ENCODE measurements at places on chromosomes 7 and 10. TPM values are rescaled to one million over a fixed set of nuclear protein-coding genes. Genes with fewer than 3 reads are reported as not detected.

The SPDYE3 gene
- total RNA-seq = not detected

The PFKFB3 gene
- 441 TPM for total RNA-seq

The KIF11 gene
- total RNA-seq = 0.29 TPM

The SPDYE2B gene
- not detected for total RNA-seq

The CHST15 gene
- total RNA-seq = 53.1 TPM

The ZNF365 gene
- not detected for total RNA-seq

The MPP7 gene
- total RNA-seq = 5.7 TPM

The TACR2 gene
- total RNA-seq = 0.61 TPM

The CABCOCO1 gene
- 0.35 TPM for total RNA-seq

The SEC61A2 gene
- total RNA-seq = 3.2 TPM

The HMX3 gene
- not detected for total RNA-seq

The CRYGN gene
- total RNA-seq = 1.5 TPM

The BCAP29 gene
- 80.6 TPM for total RNA-seq

The PITX3 gene
- total RNA-seq = not detected

The MEOX2 gene
- total RNA-seq = 22.1 TPM

The ZNF680 gene
- 10.3 TPM for total RNA-seq

The SYT15 gene
- total RNA-seq = 6.3 TPM

The ZNF503 gene
- 16.8 TPM for total RNA-seq

DNA sequence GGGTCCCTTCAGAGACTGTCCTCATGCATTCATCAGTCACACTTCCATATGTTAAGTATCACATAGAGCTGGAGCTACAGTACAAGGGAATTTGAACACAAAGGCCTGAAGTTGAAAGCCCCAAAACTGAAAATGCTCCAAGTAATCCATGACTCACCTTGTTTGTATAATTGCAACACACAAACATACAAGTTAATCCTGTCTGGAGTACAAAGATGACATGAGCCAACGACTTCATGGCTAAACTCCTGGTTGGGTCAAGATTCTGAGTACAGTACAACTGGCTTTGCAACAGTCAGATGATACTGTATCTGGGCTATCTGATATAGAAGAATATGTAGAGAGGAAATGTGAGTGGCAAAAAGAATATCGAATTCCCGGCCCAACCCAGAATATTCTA lies 73.1 kb upstream of the AASS start:
- DNase-seq = no peak

GRCh38 chr7:135147899-135148721 lies at the start of gene TMEM140:
Gene TMEM140, plus strand, starts transcription at chr7:135148072. Its CDS starts 16,370 bp downstream, at chr7:135164442.
- no peak for DNase-seq

GRCh38 chr10:132593389-132593788 lies 55.8 kb downstream of the INPP5A start:
- DNase-seq = no peak

DNA sequence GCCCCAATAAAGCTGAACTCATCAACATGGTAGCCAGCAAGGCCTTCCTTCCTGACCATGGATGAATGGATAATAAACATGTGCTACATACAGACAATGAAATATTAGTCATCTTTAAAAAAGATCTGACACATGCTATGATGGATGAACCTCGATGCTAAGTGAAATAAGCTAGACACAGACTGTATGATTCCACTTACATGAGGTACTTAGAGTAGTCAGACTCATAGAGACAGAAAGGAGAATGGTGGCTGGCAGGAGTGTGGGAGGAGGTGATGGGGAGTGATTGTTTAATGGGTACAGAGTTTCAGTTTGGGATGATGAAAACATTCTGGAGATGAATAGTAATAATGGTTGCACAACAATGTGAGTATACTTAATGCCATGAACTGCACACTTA lies 114.1 kb upstream of the SORCS3 start:
- peak; percentile 14 for DNase-seq

- no peak for DNase-seq
These were observed 421.5 kb upstream of the LRGUK start for GRCh38 chr7:133705596-133705995.

GRCh38 chr10:124155781-124156435 lies 62.5 kb upstream of the CHST15 start:
- peak; percentile 78 for DNase-seq

DNA sequence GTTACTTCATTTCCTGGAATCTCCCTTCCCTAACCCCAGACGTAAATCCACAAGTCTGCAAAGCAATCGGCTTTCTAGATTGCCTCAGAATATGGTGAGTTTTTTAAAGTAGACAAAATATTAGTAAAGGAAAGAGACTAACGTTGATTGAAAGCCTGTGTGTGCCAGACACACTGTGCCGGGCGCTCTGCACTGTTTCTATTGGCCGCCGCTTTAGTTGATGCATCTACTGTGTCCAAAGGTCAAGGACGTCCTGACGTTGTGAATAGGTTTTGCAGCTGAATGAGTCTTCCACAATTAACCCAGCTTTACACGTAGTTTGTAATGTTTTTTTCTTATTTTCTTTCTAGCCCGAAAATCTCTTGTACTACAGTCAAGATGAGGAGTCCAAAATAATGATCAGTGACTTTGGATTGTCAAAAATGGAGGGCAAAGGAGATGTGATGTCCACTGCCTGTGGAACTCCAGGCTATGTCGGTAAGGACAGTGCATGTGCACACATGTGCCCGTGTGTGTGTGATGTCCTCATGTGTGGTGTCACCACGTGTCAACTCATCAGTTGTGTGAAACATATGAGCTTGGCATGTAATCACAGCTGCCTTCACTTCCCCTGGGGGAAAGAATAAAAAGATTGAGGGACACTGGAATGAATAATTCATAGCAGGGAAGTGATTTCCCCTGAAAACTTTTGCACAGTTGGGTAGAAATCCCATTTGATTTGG lies 232.0 kb downstream of the CCDC3 start:
- no peak for DNase-seq

GRCh38 chr10:78713659-78714058 lies 355.1 kb upstream of the ZMIZ1 start:
- DNase-seq = peak; percentile 47

GRCh38 chr10:101683276-101683675 lies 11.7 kb downstream of the FBXW4 start:
- no peak for DNase-seq

GRCh38 chr7:29564496-29565223 lies 1.0 kb downstream of the PRR15 start:
- peak; percentile 93 for DNase-seq

GRCh38 chr7:78301407-78301806 lies 502.8 kb downstream of the PHTF2 start:
- DNase-seq = no peak

GRCh38 chr7:54189330-54189729 lies 352.8 kb upstream of the VSTM2A start:
- DNase-seq = no peak

DNA sequence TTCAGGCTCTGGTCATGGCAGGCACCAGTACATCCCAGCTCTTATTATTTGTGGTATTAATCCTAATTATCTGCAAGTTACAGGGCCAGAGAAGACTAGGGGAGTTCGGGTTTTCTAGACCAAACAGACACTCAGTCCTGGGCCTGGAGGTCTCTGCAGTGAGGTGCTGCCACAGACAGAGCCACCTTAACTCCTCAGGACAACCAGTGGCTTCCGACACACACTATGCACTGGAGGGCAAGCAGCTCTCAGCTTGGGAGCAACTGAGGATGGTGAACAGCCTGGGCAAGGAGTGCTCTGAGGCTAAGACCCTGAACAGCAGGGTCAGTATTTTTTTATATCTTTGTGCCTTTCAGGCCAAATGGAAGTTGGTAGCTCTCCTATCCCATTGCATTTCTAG lies 19.0 kb downstream of the ACTA2 start:
- DNase-seq = no peak

DNA sequence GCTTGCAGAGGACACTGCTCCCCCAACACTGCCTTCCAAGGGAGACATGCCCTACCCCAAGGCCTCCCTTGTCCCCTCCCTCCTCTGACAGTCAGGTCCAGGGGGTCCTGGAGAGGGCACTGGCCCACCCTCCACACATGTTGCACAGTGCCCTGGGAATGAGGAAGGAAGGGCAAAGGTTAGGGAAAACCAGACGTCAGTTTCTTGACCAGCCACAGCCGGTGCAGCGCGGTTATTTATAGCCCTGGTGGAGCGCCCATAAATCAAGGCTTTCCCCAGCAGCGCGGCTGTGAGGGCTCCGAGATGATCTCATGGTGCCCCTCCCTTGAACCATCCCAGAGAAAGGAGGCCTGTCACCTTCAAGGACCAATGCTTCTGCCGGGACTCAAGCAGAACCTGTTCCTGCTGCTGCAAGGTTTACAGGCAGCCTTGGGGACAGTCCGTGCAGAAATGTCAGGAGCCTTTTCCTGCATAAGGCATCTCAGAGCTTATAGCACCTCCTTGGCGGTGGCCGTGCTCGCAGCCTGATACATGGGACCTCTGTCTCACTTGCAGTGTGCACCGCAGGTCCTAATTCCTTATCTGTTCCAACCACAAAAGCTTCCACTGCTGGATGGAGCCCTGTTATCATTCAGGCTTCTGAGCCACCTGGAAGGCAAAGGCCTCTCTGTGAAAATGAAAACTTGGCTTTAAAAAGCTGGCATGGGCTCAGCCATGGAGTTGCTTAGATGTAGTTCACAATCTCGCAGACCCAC lies 127.3 kb downstream of the LHPP start:
- DNase-seq = no peak

- no peak for DNase-seq
These were observed 44.8 kb upstream of the CUX1 start for GRCh38 chr7:101772508-101773211.

DNA sequence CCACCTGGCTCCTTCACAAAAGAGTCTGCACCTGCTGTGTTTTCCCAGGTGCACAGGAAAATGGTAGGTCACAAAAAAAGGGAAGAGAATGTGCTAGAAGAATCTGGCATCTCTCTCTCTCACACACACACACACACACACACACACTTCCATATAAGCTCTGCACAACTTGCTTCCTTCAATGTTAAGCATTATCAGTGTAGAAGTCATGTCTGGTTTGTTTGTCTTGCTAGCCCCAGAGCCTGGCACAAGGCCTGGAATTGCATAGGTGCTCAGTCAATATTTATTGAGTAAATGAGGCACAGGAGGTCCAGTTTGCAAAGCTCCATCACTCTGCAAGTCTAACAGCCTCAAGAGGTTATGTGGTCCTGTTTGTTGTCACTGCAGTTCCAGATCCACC lies 867.3 kb upstream of the AUTS2 start:
- no peak for DNase-seq

- no peak for DNase-seq
These were observed 17.9 kb downstream of the NHLRC2 start for GRCh38 chr10:113872139-113873030.

DNA sequence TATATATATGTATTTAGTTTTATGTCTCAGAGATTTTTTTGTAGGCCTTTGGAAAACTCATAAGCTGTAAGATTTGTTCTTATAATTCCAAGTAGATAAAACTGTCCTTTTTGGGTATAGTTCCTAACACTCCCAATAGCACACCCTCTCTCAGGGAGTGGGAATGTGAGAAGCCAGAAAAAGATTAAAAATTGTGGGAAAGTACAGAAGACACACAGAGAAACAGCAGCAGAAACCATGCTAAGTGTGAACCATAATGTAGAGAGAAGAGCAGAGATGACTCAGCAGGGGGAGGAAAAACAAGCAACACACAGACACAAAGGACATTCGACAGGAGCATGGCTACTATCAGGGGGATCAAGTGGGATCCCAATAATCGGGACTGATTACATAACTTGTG lies 401.6 kb downstream of the MAGI2 start:
- DNase-seq = no peak

DNA sequence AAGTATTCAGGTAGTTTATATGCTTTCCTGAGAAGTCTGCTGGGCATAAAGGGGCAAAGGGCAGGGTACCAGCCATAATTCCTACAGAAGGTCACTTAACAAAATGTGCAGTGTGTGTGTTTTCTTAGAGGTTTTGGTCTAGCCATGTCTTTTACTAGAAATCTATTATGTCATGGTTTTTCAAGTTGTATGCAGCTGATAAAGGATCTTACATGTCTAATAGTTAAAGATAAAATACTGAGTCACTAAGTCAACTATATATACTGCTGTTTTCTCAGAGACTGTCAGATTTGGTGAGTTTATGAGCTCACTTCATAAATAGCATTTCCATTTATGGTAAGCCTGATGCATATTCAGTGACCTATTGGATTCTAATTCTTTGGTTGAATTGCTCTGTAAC lies 7.7 kb downstream of the CASP2 start:
- no peak for DNase-seq

DNA sequence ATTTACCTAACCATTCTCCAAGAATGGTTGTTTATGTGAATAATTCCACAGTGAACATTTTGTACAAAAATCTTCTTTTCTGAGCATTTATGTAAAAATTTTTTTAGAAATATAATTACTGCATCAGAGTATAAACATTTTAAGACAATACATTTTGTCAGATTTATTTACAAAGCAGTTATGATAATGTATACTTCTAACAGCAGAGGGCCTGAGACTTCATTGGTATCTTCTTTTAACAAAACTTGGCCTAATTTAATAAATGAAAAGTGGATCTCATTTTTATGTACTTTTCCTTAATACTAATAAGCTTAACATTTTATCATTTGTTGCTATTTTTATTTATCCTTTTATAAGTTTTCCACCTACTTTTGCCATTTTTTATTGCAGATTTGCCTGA lies 69.4 kb downstream of the HECTD2 start:
- no peak for DNase-seq

DNA sequence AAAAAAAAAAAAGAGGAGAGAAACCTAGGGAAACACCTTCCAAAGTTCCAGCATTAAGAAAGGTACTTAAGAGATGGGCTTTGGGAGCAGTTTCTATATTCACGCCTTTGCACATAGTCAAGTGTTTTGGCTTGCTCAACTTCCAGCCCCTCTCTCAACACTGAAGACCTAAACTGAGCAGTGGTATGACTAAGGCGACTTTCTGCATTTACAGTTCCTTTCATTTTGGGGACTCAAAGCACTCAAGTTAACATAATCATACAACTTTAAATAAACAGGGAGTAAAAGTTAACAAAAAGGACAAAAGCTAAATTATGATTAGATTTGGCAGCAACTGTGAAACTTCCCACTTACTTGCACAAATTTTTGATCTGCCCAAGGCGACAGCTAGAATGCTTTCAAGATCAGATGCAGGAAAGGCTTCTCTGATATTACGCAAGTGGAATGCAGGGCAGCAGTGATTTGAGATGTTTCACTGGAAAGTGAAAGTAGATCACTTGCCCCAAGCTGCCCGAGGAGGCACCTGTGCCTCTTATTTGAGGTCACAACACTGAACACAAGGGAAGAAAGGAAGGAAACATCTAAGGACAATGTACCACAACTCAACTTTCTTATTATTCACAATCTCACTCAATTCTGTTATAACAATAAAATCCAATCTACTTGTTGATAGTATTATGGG lies 199.5 kb downstream of the SKAP2 start:
- no peak for DNase-seq

DNA sequence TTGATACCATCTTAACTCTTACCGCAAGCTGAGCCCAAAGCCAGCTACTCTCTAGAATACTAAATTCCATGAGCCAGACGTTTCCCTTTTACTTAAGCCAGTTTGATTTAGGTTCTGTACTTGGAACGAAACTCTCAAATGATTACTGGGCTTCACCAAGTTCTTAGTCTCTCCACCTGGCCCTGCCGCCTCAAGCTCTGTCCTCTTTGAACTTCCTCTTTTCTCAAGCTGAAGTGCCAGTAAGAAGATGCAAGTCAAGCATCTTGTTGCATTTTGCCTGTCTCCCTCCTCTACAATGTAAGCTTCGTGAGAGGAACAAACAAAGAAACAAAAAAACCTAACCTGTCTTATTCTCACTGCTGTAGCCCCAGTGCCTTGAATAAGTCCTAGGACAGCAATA lies 358.2 kb upstream of the NPVF start:
- no peak for DNase-seq

- no peak for DNase-seq
These were observed 221.3 kb downstream of the PAXIP1 start for GRCh38 chr7:154781369-154782303.

GRCh38 chr7:104629408-104629807 lies 301.0 kb downstream of the LHFPL3 start:
- no peak for DNase-seq
